HTR-8/SVneo (cell line): ENCODE measurements at places on chromosomes 6 and 20.
A peak's percentile ranks its signal among the peaks of the same experiment; 100 is the strongest.

GRCh38 chr6:21751608-21752007, 158.1 kb downstream of the SOX4 start:
- DNase-seq: no peak

- peak; percentile 45 for DNase-seq
Observed at GRCh38 chr6:83514866-83515466, 2.6 kb downstream of the PRSS35 start.

GRCh38 chr6:90204327-90205056, 92.2 kb downstream of the BACH2 start:
- no peak for DNase-seq

DNA sequence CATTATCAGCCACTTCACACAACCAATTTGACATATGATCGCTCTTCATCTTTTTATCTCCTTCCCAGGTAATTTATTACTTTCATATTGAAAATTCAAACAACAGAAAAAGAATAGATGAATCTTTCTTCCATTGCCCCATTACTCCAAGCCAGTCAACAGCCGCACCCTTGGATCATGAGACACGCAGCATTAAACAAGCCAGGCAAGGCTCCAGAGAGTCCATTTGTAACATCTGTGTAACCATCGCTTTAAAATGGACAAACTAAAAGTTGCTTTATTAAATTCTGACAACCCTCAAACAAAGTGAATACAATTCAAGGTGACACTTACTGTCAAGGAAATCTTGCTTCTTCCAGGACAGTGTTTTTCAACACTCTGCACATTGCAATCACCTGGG, 200.3 kb downstream of the EPM2A start:
- DNase-seq: no peak
